ENCODE measurements at places on chromosomes 3 and 15. TPM values are rescaled to one million over a fixed set of nuclear protein-coding genes. Genes with fewer than 3 reads are reported as not detected.

The TLR9 gene
- total RNA-seq = not detected

The SEC22A gene
- 21.7 TPM for total RNA-seq

GRCh38 chr3:106797461-106797860 is 579.8 kb upstream of the CCDC54 start:
- H3K27ac ChIP-seq = no peak overlapping the region
- DNase-seq = no peak
- no peaks in the 10 kb centered on the region for H3K27me3 ChIP-seq
- H3K4me3 ChIP-seq = no peak overlapping the region
- no peaks in the 10 kb centered on the region for H3K36me3 ChIP-seq
- H3K4me1 ChIP-seq = no peaks in the 10 kb centered on the region

DNA sequence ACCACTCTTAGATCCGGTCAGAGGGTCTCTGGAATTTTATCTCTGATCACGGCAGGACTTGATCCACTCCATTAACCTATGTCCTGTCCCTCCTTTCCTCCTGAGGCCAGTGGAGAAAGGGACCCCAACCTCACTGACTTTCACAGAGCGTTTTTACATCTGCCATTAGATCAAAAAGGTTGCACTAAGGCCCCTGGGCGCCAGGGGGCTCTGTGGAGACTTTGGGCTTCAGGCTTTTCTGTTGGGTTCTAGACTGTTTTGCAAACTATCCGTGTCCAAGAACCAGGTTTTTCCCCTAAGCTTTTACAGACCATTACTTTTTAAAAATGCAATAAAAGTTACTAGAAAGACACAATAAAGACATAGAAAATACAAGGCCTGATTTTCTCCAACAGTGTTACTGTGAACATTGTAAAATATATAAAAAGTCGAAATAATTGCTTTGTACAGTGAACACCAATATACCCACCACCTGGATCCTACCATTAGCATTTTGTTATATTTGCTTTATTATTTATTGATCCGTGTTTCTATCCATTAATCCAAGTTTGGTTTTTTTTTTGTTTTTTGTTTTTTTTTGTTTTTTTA is 159.7 kb downstream of the POLR2M start:
- no peaks in the 10 kb centered on the region for H3K27me3 ChIP-seq
- DNase-seq = peak; percentile 69
- H3K4me1 ChIP-seq = no peaks in the 10 kb centered on the region
- H3K4me3 ChIP-seq = no peak overlapping the region
